ENCODE measurements at places on chromosomes 16 and 17. TPM values are rescaled to one million over a fixed set of nuclear protein-coding genes. Genes with fewer than 3 reads are reported as not detected.

Gene VASN
- 11.0 TPM for polyA plus RNA-seq

Gene HSD11B2
- polyA plus RNA-seq = 13.3 TPM

- peak; percentile 17 for DNase-seq
These were observed 66.0 kb downstream of the CDK12 start for GRCh38 chr17:39527220-39527813.

DNA sequence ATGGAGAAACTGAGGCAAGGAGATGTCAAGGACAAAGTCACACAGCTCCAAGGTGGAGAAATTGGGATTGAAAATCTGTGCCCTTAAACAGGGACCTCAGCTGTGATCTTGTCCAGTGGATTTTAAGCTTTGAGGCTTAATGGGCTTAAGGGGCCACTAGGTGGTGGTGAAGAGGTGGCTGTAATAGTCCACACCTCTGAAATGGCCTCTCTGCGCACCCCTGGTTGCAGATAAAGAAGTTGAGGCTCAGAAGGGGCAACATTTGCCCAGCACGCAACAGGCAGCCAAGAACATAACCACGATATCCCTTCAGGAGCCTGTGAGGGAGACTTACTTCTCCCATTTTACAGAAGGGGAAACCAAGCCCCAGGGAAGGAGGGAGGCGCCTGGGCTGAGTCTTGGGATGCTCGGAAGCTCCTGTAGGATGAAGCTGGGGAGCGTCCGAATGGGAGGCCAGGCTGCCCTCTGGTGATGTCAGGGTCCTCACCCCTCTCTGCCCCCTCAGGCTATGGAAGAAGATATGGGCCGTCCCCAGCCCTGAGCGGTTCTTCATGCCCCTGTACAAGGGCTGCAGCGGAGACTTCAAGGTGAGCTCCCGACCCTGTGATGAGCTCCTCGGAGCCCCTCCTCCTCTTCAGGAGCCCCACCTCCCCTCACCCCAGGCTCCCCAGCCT, 43.7 kb downstream of the IL21R start:
- DNase-seq = no peak

GRCh38 chr17:28733346-28733745, 4.8 kb downstream of the NEK8 start:
- no peak for DNase-seq

DNA sequence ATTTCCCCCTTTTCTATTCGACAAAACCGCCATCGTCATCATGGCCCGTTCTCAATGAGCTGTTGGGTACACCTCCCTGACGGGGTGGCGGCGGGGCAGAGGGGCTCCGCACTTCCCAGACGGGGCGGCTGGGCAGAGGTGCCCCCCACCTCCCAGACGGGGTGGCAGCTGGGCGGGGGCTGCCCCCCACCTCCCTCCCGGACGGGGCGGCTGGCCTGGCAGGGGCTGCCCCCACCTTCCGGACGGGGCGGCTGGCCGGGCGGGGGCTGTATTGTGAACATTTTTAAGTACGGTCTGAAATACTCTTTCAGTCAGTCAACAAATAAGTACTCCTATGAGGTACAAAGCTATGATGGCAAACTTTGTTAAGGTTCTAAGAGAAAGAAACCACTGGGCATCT, 222.8 kb downstream of the CNTNAP4 start:
- DNase-seq = no peak

DNA sequence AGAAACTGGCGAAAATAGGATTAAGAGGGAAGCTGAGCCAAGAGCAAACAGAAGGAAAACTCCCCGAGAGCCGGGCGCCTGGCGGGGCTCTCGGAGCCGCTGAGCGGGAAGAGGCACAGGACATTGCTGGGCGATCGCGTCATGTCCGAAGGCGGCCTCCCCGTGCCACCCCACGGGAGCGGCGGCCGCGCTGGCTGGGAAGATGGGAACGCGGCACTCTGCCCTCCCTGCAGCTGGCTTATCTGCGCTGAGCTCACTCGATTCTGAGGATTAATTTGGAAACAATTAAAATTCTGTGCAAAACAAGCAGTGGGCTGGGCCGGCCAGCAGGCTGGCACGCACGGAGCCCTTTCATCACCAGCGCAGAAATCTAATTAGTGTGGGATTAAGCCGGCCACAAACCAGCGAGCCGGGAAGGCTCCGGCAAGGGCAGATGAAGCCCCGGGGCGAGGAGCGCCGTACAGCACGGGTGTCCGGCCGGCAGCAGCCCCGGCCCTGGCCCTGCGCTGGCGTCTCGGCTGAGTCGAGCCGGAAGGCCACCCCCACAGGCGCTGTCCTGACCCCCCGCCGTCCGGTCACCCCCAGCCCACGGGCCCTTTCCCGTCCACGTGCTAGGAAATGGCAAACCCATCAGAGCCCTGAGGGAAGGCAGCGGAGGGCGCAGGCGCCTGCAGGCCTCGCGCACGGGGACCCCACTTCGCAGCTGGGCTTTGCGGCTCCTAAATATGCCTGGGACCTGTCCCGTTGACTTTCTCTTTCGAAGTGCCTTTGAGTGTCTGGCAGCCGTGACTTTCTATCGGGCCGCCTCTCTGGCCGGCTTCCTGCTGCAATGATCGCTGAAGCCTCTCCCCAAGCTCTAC, 37.9 kb downstream of the SOX8 start:
- DNase-seq = no peak

Measured in muscle of back (tissue), 13 donors.